ENCODE measurements at places on chromosomes 1 and 21.

- DNase-seq: no peak
These were observed 619 bp upstream of the ZBTB8B start for GRCh38 chr1:32464191-32464715.

DNA sequence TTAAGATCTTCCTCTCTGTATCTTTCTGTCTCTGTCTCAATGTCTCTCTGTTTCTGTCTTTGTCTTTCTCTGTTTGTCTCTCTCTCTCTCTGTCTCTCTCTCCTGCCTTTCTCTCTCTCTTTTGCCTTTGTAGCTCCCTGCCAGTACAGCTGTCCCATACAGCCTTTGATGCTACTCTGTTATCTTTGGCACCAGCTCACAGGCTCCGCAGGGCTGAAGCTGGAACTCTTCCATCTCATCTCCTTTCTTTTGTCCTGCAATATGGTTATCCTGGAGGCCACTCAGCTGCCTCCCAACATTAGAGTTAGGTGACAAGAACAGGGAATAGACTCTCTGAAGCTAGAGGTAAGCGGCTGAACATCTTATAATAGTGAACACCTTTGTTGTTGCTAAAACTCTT, 354.3 kb upstream of the NEGR1 start:
- DNase-seq: no peak

GRCh38 chr1:44610527-44611148, 63.6 kb downstream of the TMEM53 start:
- no peak for DNase-seq

DNA sequence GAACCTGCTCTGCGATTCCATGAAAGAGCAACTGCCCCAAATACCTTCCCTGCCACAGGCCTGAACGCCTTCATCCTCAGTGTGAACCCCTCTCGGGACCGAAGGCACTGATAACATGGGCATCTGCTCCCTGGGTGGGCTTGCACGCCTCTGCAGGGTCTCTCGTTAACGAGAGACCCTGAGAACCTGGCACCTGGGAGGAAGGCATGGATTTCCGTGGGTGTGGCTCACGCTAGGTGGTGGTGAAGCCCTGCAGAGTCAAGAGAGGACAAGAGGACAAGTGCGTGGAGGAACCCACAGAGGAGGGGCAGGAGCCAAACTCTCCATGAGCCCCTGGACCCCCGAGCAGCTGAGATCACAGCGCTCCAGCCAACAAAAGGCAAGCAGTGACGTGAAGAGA, 26.8 kb upstream of the COL6A2 start:
- DNase-seq: no peak

- DNase-seq: no peak
These were observed 9.8 kb upstream of the CAMTA1 start for GRCh38 chr1:6775261-6776043.

DNA sequence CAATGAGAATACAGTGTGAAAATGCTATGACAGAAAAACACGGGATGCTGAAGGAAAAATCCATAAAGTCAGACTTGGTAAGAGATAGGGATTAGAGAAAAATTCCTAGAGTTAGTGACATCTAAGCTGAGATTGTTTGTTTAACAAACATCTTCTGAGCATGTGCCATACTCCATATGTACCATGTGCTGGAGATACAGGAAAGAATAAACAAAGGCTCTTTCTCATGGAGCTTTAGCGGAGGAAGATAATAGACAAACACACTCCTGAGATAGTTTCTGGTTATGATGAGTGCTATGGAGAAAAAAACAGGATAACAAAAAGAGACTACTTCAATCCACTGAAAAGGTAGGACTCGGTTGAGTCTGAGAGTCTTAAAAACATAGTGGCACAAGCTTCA, 22.0 kb upstream of the AIM2 start:
- no peak for DNase-seq

- peak; percentile 61 for DNase-seq
These were observed 392.2 kb downstream of the VAV3 start for GRCh38 chr1:107572674-107573211.

GRCh38 chr1:154453161-154453560, 48.0 kb downstream of the IL6R start:
- no peak for DNase-seq

DNA sequence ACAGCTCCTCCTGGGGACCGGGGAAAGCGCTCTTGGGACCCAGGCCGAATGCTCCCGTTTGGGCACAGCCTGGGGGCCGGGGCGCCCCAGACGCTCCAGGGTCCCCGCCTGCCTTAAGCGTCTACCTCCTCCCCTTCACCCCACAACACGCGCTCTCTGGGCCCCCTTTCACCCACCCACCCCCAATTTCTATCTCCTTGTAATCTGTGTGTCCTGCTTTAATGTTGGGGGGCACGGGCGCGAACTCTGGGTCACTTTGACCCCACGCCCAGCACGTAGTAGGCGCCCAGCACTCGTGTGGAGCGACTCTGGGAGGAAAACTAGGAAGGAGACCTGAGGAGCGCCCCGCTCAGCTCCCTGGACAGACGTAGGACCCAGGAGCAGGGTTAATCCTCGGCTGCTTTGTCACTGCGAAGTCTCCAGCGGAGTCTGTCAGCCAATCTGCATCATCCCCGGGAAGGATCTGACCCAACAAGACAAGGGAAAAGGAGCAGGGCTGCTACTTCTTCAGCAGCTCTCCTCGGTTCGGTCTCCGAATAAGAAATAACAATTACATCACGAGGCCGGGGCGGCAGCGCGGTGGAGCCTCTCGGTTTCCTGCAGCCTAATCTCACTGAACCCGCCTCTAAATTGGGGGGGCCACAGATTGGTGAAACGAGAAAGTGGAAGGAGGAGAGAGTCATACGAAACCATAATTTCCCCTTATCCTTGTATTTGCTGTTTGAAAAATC, 757 bp upstream of the NRIP1 start:
- DNase-seq: peak; percentile 79

DNA sequence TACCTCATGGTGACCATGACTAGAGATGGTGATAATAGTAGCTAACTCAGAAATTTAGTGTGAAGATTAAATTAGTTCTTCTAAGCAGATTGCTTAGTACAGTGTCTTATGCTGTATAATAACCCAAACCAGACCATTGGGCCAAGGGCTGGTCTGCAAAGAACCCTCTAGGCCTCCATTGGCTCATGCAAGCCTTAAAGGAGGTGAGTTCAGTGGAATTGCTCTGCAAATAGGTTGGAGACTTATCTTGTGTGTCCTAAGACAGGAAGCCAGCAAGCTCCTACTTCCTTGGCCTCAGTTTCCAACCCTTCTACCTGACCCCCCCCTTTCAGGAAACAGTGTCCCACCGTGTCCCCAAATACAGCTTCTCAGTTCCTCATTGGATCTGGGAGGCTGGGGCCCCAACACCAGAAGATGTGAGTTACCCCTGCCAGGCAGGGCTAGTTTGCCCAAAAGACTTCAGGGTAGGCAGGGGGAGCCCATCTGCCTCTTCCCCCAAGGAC, 1.9 kb upstream of the MEF2D start:
- no peak for DNase-seq

- DNase-seq: peak; percentile 87
These were observed 706 bp downstream of the RNF19B start for GRCh38 chr1:32963746-32964460.

DNA sequence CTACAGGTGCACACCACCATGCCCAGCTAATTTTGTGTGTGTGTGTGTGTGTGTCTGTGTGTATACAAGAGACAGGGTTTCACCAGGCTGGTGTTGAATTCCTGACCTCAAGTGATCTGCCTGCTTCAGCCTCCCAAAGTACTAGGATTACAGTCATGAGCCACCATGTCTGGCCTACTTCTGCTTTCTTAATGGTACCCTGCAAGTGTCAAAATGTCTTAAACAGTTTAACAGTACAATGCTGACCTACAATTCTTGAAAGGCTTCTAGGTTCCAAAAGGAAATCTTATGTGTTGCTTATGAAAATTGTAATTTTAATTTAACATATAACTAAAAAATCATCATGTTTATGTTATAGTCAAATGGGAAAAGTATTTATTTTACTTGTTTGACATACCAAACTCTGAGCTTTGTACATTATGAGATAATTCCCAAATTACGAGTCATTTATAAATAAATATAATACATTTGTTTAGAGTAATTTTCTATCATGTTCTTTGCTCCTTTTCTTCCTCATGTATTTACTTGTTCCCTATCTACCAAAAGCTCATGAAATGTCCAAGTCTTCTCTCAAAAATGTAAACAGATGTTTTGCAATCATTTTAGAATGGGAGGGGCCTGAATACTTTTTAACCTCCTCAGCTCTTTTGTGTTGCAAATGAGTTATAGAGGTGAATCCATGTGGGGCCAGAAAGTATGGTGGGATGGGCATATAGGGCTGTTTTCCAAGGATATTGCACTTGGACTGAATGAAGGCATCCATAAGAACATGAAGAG, 8.4 kb upstream of the VCAM1 start:
- DNase-seq: peak; percentile 9

DNA sequence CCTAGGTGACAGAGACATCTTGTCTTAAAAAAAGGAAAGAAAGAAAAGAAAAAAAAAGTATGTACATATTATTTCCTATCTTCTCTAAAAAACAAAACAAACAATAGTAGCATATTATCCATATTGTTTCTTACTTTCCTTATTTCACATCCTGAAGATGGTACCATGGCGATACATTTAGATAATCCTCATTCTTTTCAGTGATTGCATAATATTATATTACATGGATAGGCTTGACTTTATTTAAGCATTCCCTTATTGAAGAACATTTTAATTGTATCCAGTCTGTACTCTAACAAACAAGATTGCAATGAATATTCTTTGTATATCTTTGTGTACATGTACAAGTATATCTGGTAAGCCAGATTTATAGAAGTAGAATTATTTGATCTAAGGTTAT, 82.9 kb upstream of the PUM1 start:
- DNase-seq: no peak
